ENCODE measurements at places on chromosomes 12 and 14.

- peak; percentile 37 for DNase-seq
Measured at GRCh38 chr12:70774055-70774454, 136.8 kb upstream of the PTPRB start.

- DNase-seq, result no peak
Measured at GRCh38 chr12:94769047-94769420, 118.7 kb upstream of the TMCC3 start.

GRCh38 chr12:92362785-92363184, 217.1 kb upstream of the BTG1 start:
- DNase-seq, result no peak

DNA sequence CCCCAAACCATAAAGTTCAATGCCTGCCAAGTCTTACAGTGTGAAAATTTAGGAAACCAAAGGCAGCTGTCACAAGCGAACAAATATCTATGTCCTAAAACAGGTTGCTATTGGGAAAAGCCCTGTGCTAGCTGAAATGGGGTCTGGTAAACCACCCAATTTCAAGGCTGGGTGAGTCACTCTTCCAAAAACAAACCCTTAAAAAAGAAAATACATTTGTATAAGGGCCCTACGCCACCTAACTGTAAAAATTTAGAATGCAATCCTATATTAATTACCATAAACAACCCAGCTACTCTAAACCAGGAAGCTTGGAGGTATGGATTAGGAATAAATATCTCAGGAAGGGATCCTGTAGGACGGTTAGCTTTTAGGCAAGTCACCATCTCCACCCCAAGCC, 32.1 kb downstream of the PRMT8 start:
- peak; percentile 28 for DNase-seq

- no peak for DNase-seq
Measured at GRCh38 chr12:123533672-123534643, at the start of gene RILPL1. Gene RILPL1, minus strand, starts transcription at chr12:123533719. Its CDS starts 237 bp downstream, at chr12:123533482.

GRCh38 chr14:53237488-53237887, 84.4 kb upstream of the DDHD1 start:
- no peak for DNase-seq

- no peak for DNase-seq
Measured at GRCh38 chr12:84348582-84348981, 564.0 kb downstream of the SLC6A15 start.
